ENCODE measurements at places on chromosomes 4 and X. TPM values are rescaled to one million over a fixed set of nuclear protein-coding genes. Genes with fewer than 3 reads are reported as not detected.

Gene APELA
- 81.8 TPM for polyA plus RNA-seq

Gene CLDN22
- polyA plus RNA-seq: not detected

Gene MAGEC1
- polyA plus RNA-seq: not detected

Gene FAM47E
- polyA plus RNA-seq: 1.4 TPM

Gene HTN3
- polyA plus RNA-seq: not detected

Gene NWD2
- under 0.01 TPM for polyA plus RNA-seq

Gene CXorf49
- not detected for polyA plus RNA-seq

Gene UBE2K
- 53.6 TPM for polyA plus RNA-seq

Gene VEGFD
- not detected for polyA plus RNA-seq

Gene FAM149A
- polyA plus RNA-seq: 6.1 TPM

Gene ARMCX1
- polyA plus RNA-seq: 12.5 TPM

Gene SLITRK4
- 1.7 TPM for polyA plus RNA-seq

Gene CLDN2
- polyA plus RNA-seq: 0.02 TPM

Gene SASH3
- not detected for polyA plus RNA-seq

Gene MEPE
- not detected for polyA plus RNA-seq

Gene NDST3
- polyA plus RNA-seq: 0.13 TPM

Gene ASMT
- polyA plus RNA-seq: 2.6 TPM

Gene XPNPEP2
- 0.27 TPM for polyA plus RNA-seq

Gene TRAM1L1
- 0.89 TPM for polyA plus RNA-seq

Gene NDST4
- polyA plus RNA-seq: not detected

Gene HERC5
- 6.6 TPM for polyA plus RNA-seq

Gene EGF
- polyA plus RNA-seq: 2.4 TPM

Gene C1QTNF7
- not detected for polyA plus RNA-seq

Gene ARAF
- 39.0 TPM for polyA plus RNA-seq

Gene LIAS
- 10.5 TPM for polyA plus RNA-seq

Gene TEX13C
- polyA plus RNA-seq: 0.03 TPM

Gene DKK2
- polyA plus RNA-seq: 0.09 TPM

Gene ZDHHC15
- polyA plus RNA-seq: 1.7 TPM

Gene TMEM154
- 0.22 TPM for polyA plus RNA-seq

Gene EMCN
- polyA plus RNA-seq: not detected

Gene CPLX1
- 1.3 TPM for polyA plus RNA-seq

Gene PRKX
- polyA plus RNA-seq: 19.4 TPM

Gene PTCHD1
- 0.53 TPM for polyA plus RNA-seq

Gene RXFP1
- 0.13 TPM for polyA plus RNA-seq

Gene MAP3K15
- polyA plus RNA-seq: 1.8 TPM

Gene POU3F4
- 2.4 TPM for polyA plus RNA-seq

Gene SPANXN4
- polyA plus RNA-seq: not detected

Gene TMEM33
- 72.5 TPM for polyA plus RNA-seq

Gene SPARCL1
- 0.51 TPM for polyA plus RNA-seq

Gene MXRA5
- 0.71 TPM for polyA plus RNA-seq

Gene RTL9
- 0.09 TPM for polyA plus RNA-seq

Data from H1 (cell line).